ENCODE measurements at places on chromosomes 1 and 21.
A peak's percentile ranks its signal among the peaks of the same experiment; 100 is the strongest.

- no peak for DNase-seq
Observed at GRCh38 chr1:103365860-103366569, 159.5 kb upstream of the RNPC3 start.

GRCh38 chr1:109592916-109593315 lies 26.5 kb downstream of the GNAT2 start:
- no peak for DNase-seq

GRCh38 chr1:1618396-1619068 lies 3.2 kb downstream of the MIB2 start:
- DNase-seq: no peak

- DNase-seq: no peak
Observed at GRCh38 chr21:33205476-33205875, 24.3 kb upstream of the IFNAR2 start.

- no peak for DNase-seq
Observed at GRCh38 chr1:64470665-64471217, 812 bp downstream of the CACHD1 start.

DNA sequence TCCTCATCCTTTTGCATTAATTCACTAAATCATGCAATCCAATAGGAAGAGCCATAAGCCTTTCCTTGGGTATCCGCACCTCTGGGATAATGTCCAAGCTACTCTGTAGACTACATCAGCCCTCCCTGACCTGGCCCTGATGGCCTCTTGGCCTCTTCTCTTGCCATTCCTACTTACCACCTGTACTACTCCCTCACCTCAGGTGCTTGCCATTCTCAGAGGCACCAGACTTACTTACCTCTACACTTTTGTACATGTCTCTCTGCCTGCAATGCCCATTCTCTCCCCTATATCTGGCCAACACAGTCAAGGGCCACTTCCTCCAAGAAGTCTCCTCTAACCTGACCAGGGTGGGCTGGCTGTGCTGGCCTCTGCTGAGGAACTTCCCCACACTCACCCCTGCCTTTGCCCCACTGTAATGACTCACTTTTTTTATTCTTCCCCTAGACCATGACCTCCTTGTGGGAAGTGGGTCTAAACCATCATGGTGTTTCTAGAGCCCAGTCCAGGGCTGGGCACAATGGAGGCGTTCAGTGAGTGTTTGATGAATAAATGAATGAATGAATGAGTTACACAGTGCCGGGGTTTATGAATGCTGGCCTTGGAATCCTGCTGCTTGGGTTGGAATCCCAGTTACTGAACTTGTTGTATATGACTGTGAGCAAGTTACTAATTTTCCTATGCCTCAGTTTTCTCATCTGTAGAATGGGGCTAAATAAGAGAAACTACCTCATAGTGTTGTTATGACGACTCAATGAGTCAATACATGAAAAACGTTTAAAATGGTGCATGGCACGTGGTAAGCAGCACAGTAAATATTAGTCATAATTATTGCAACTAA lies 179.8 kb downstream of the FOXD2 start:
- DNase-seq: no peak

- DNase-seq: no peak
Observed at GRCh38 chr1:27591622-27592021, 12.3 kb downstream of the AHDC1 start.

DNA sequence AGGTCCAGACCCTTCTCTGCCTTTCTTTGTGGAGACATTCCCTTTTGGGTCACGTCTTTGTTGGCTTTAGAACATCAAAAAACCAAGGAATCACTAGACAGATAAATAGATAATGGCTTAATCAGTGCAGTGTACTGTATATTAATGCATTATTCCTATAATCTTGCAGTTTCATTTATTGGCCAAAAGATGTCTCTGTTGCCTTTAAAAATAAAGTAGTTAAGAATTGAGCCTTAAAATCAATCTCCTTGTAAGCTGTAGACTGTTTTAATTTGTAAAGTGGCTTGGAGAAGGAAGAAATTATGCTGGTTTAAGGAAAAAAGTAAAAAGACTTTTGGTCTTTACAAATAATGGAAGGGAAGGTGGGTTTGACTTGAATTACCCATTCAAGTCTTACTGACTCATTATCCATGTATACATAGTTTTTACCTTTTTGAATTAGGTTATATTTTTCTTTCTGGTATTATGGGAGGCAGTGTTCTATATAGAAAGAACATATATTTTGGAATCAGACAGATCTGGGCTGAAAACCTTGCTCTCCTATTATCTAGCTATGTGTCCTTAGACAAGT lies 84.6 kb downstream of the VPS13D start:
- DNase-seq: peak; percentile 16

- DNase-seq: no peak
Observed at GRCh38 chr1:6286266-6286665, 25.4 kb upstream of the GPR153 start.

DNA sequence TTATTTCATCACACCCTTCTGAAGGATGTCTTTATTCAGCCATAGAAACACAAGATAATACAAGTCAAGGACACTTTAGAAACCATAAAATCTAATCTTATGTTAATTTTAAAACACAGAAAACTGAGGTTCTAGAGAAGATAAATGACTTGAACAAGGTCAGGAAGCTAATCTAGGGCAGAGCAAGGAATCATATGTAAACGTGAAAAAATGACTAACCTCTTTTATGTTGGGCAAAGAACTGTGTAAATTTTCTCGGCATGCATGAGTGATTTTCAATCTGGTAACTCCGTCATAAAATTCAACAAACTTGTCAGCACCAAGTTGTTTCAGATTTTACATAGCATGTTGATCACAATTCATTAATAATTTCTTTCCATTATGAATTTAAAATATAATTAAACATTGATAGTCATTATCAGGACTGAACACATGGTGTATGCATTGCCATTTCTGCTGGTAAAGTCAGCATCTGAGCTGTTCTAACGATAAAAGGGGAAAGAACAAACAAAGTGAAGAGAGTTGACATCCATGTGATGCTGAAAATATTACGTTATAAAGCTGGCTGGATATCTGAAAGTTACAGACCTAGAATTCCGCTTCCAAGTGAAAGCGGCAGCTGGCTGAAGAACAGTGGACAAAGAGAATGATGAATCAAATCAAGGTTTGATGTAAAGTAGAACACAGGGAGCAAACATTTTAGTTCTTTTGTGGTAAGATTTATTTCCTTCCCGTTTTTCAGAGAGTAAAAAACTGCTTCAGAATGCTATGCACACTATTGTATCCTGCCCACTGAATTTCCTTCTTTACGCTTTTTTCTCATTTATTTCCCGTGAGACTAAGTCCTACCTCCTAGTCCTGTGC lies 1037.4 kb upstream of the TMPRSS15 start:
- DNase-seq: no peak

GRCh38 chr1:171286032-171286705 lies 27.8 kb upstream of the FMO4 start:
- no peak for DNase-seq

GRCh38 chr1:12475101-12475500 lies 142.9 kb downstream of the DHRS3 start:
- DNase-seq: no peak

GRCh38 chr1:41708332-41708731 lies 210.4 kb downstream of the HIVEP3 start:
- no peak for DNase-seq

DNA sequence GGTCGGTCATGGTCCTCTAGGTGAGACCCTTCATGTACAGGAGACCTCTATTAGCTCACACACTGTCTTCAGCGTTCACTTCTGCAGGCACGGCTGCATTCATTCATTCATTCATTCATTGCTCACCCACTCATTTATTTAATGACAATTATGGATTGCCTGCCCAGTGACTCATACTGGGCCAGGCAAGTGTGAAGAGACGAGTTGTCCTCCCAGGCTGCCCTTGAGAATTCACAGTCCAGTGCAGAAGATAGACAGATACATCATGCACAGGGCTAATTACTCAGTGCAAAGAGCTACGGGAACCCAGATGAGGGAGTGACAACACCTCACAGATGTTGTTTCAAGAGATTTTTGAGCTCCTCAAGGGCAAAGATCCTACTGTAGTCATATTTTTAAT lies 248.4 kb downstream of the TNR start:
- DNase-seq: no peak
